ENCODE measurements at places on chromosomes 12 and 14.

- no peak for DNase-seq
Measured at GRCh38 chr14:54083549-54084239, 127.1 kb upstream of the BMP4 start.

- DNase-seq: peak; percentile 18
Measured at GRCh38 chr14:29144621-29145020, 378.0 kb downstream of the FOXG1 start.

- DNase-seq: no peak
Measured at GRCh38 chr12:67922245-67922644, 67.0 kb upstream of the IFNG-AS1 start.

- no peak for DNase-seq
Measured at GRCh38 chr14:93752980-93753561, 35.2 kb downstream of the PRIMA1 start.

DNA sequence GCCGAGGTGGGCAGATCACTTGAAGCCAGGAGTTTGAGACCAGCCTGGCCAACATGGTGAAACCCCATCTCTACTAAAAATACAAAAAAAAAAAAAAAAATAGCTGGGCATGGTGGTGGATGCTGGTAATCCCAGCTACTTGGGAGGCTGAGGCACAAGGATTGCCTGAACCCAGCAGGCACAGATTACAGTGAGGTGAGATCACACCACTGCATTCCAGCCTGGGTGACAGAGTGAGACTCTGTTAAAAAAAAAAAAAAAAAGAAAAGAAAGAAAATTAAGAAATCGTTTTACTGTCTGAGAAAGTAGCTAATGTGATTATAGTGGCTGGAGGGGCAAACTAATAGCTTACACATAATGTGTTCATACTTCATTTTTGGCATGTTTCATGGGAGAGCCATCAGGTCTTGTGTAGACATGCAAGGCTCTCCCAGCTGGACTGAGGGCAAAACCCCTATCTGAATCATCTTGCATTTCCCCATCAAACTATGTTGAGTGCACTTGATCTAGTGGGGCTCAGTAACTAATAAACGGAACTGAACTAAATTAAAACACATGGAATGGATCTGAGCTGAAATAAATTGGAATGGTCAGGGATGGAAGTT lies 16.2 kb downstream of the KIF21A start:
- DNase-seq: no peak
